ENCODE measurements at places on chromosomes 6 and 20. TPM values are rescaled to one million over a fixed set of nuclear protein-coding genes. Genes with fewer than 3 reads are reported as not detected.

DNA sequence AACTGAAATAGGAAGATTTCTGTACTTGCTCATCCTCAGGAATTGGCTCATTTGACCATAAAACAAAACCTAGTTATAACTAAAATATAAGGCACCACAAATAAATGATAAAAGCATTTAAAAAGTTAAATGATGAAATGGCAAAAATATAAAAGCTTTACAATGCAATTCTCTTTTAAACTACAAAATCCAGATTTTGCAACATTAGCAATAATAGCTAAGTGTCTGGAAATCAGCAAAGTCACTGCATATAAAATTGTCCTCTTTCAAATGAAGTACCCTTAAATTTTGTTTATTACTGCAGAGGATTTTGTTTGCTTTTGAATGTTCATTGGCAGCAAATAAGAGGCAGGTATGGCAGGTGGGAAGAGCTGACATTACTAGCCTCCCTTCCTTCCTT lies 270.4 kb upstream of the RSPO3 start:
- DNase-seq = no peak

GRCh38 chr6:156182356-156182755 lies 594.8 kb upstream of the ARID1B start:
- peak; percentile 19 for DNase-seq

DNA sequence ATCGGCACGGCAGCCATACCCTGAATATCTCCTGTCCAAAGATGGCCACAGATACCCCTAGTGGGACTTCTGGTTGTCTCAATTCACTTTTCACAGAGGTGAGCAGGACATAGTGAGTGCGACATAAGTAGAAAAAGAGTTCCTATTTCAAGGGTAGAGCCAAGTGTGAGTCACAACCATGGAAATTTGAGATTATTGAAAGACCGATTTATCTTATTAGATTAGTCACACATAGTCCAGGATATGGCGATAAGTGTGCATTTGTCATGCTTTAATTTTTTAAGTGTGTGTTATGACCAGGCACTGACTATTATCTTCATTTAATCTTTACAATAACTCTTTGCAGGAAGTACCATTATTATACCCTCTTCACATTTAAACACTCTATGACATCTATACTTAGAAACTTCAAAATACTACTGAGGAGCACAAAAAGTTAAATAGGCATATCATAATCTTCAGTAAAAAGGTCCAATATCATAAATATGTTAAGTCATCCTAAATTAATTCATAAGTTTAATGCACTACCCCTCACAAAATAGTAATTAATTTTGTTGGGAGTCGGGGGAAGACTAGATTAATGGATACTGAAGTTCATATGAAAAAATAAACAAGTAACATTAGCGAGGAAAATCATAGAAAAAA lies 13.4 kb upstream of the TNFAIP3 start:
- peak; percentile 90 for DNase-seq

DNA sequence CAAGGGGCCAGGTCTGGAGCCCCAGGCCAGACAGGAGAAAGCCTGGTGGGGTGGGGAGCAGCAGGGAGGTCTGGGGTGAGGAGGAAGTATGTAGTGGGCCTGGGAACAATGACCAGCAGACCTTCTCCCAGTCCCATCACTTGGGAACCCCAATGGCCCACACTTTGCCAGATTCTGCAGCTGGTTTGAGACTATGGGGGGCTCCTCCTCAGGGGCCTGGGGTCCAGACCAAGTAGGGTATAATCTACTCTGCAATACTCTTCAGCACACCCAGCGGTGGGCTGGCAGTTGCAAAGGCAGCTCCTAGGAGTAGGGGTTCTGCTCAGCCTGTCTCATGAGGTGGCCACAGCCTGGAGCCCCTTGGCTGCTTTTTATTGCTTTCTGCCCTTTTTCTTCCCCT lies 52.8 kb downstream of the NPEPL1 start:
- DNase-seq = no peak

DNA sequence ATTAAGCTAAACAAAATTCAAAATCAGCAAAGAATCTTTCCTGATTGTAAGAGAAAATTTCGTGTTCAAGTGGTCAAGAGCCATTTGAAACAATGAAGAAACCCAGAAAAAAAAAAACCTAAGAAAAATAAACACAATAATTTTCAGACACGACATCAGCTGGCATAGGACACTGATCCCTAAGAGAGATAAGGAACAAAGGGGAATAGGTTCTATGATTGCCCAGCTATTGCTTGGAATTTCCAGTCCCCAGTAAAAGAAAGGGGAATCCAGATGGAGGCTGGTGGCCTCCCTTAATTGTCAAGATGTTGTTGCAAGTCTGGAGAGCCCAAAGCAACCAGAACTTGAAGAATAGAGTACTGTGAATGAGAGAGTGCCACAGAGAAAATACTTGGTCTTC lies 48.5 kb downstream of the COL12A1 start:
- no peak for DNase-seq

GRCh38 chr6:151149793-151150192 lies 90.0 kb upstream of the AKAP12 start:
- DNase-seq = no peak

DNA sequence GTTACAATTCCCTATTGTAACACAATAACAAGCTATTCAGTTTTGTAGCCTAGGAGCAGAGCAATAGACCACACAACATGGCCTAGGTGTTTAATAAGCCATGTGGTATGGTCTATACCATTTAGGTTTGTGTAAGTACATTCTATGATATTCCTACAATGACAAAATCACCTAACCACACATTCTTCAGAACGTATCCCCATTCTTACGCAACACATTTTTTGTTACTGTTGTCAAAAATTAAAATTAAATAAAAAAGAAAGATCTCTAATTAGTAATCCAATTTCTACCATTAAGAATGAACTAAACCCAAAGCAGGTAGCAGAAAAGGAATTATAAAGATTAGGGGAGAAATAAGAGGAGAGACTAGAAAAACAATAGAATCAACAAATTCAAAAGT lies 44.0 kb downstream of the RANBP9 start:
- DNase-seq = no peak

GRCh38 chr6:15322781-15323536 lies 77.1 kb downstream of the JARID2 start:
- no peak for DNase-seq

- DNase-seq = no peak
Observed at GRCh38 chr20:34753706-34754461, 49.7 kb downstream of the TP53INP2 start.

DNA sequence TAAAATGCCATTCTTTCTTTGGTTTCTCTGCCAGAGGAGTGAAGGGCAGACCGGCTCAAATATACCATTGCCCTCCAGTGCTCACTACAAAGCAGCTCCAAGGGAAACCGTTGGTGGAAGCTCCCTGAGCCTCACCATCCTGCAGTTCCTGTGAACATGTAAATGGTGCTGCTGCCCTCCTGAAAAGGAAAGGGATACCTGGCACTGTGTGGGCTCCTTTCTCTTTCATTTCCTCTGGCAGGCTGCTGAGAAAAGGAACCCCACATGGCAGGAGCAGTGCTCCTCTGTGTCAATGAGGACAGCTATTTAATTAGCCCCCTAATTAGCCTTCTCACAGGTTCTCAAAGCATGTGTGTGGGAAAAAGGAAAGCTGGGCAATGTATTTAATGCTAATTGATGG lies 142.5 kb downstream of the KLHL32 start:
- DNase-seq = no peak

GRCh38 chr6:165119231-165120020 lies 190.0 kb downstream of the C6orf118 start:
- DNase-seq = no peak

- no peak for DNase-seq
Observed at GRCh38 chr6:169811521-169812256, 60.3 kb downstream of the ERMARD start.

- DNase-seq = peak; percentile 64
Observed at GRCh38 chr6:33147807-33148666, 44.2 kb downstream of the COL11A2 start.

DNA sequence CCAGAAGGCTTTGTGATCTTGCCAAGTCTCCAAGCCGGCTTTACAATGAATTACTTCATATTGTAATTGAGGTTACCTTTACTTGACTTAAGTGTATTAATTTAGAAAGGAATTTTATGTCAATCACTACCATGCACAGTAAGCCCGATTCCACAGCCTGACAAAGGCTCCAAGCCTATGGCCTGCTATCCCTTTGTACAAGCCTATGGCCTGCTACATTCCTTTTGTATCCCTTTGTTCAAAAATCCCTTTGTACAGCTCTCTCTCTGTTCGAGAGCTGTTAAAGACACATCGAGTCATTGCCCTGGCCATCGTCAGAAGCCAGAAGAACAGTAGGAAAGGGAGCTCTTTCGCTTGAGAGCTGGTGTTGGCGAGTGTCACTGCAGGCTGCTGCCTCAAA lies 2.7 kb upstream of the EDN3 start:
- DNase-seq = no peak

DNA sequence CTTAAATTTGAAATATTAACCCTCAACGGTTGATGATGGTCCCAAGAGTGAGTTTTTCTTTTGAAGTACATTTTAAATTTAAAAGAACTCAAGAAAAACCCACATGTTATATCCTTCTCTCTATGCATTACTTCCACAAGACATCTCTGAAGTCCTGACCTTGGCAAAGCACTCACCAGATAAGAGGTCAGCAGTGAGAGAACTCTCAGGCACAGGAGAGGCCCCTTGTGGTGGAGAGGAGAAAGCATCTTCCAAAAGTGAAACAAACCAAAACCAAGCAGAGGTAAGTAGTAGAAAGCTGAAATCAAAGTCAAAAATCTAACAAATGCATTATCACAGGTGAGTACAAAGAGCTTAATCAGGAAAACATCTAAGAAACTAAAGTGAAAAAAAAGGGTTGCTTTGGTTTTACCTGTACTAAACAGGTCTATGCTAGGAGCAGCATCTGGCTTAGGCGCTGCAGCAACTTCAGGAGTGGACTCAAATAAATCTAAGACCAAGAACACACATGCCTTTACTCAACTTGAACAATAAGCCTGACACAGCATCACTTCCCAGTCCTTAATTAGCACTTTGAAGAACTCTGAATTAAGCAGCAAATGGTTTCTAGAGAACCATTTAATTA lies 80.5 kb downstream of the PRSS35 start:
- peak; percentile 60 for DNase-seq

GRCh38 chr6:34928220-34928619 lies 39.2 kb downstream of the ANKS1A start:
- no peak for DNase-seq

GRCh38 chr6:117674991-117675657 lies at the start of gene NUS1:
Gene NUS1, plus strand, starts transcription at chr6:117675469. Its CDS starts 202 bp downstream, at chr6:117675671.
- peak; percentile 99 for DNase-seq

DNA sequence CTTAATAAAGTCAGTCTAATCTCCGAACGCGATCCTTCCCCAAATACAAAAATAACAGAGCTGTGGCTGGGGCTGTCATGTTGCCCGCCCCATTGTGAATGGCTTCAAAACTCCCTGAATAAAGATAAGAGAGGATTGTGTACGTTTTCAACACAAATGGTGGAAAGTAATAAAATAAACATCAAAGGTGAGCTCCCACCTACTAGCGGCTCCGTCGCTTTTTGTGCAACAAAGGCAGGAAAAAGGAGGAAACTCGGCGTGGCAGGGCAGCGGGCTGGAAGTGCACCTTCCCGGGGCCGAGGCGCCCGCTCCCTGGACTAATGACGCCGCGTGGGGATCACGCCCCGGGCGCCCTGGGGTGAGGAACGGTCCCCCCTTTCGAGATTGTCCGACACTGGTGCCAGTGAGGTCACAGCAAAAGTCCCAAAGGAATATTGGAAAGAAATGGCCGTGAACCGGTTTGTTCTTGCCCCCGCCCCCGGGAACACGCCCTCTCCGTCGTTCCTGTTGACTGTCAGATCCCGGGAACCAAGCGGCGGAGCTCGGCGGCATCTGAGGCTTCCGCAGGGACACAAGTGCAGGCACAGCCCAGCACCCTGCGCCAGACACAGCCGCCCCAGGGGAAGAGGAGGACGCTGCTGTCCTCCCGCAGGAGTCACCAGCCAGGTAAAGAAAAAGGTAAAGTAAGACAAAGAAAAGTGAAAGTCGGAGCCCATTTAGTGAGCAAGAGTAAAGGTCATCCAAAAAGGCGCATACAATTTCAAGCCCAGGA lies 1.1 kb upstream of the FOXQ1 start:
- no peak for DNase-seq

DNA sequence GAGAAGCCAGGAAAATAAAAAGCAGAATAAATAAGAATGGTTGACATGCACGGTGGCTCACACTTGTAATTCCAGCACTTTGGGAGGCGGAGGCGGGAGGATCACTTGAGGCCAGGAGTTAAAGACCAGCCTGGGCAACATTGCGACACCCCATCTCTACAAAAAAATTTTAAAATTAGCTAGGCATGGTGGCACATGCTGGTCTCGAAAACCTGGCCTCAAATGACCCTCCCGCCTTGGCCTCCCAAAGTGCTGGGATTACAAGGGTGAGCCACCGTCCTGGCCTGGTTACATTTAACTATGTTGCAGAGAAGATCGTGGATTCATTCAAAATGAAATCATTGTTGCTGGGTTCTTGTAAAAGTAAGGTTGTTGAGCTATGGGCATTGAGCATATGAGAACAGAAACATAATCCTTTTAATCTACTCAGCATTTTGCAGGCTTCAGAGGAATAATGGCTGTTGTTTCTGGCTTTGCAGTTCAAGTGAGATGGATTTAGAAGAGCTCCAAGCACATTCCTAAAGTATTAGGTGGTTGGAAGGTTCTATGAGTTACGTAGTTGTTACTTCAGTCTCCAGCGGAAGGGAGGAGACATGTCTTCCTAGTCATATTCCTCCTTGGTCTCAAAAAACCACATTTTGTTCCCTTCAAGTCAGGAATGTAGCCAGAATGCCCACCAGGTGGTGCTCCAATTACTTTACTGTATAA lies 45.6 kb upstream of the RAB23 start:
- peak; percentile 83 for DNase-seq

DNA sequence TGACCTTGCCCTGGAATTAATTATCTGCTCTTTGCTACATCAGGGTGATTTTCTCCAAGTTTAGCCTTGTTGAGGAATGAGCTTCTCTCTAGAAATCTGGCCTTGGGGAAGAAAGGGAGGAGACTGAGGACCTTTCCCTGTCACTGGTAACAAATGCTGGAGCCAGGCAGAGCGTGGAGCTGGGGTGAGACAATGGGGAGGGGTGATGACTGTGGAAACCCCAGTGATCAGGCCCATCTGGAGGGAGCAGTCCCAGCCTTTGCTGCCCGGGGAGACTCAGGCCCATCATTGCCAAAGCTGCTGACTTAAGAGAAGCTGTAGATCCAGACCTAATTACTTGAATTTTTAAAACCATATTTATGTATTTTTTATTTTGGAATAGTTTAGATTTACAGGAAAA lies 31.3 kb downstream of the BCAS4 start:
- no peak for DNase-seq

DNA sequence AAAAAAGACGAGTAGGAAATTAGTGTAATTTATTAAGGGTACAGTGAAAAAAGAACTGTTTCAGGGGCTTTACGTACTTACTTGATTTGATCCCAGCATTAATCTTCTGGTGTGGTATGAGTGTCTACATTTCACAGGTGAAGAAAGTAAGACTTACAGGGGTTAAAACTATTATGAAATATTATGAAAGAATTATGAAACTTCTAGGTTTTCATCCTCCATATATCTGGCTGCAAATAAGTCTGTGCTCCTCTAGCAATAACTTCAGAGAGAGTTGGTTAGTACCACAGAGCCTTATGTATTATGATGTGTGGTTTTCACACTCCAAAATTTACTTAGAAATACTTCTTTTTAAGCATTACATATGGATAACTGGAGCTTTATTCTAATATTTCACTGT lies 41.9 kb downstream of the ZFAND3 start:
- DNase-seq = no peak

OPRM1 gene
- total RNA-seq = not detected

PTGIS gene
- total RNA-seq = not detected

TMEM74B gene
- total RNA-seq = not detected

ZNF341 gene
- total RNA-seq = 4.7 TPM

TNFRSF6B gene
- total RNA-seq = not detected

Data from A673 (cell line).